ENCODE measurements at places on chromosomes 5 and 9. TPM values are rescaled to one million over a fixed set of nuclear protein-coding genes. Genes with fewer than 3 reads are reported as not detected.

GRCh38 chr9:127132375-127132774, 9.9 kb upstream of the ANGPTL2 start:
- no peak for DNase-seq

GRCh38 chr9:91424403-91425176, 958 bp upstream of the NFIL3 start:
- DNase-seq = peak; percentile 88

- DNase-seq = no peak
Measured at GRCh38 chr5:57720656-57721055, 238.0 kb upstream of the ACTBL2 start.

The DAPK1 gene
- total RNA-seq = 166 TPM

DNA sequence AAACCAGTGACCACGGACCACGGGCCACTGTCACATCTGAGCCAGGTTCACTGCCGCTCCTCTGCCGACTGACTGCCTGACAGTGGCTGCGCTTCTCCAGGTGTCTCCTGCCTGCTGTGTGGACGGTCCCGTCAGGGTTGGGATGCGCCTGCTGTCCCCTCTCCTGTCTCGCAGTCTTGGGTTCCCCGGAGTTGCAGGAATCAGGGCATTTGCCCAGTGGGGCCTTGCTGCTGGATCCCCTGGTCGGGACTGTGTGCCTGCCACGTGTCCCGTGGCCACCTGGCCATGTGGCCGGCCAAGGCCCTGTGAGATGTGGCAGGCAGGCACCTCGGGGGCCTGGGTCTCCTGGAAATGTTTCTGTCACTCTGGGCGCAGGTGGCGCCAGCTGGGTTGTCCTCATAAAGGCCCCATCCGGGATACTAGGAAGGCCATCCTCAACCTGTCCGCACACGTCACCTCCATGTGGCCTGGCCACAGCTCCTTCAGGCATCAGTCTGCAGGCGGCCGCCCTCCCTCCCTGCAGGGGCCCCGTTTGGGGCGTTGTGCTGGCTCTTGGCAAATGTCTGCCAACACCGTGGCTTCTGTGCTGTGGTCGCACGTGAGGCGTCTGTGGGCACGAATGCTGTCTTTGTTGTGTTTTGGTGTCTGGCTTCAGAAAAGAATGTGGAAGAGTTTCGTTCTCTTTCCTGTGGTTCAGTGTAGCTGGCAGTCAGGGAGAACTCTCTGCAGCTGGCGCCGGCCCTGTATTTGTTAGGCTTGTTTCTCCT, 6.4 kb upstream of the TOR4A start:
- DNase-seq = no peak

The SLC22A4 gene
- 2.4 TPM for total RNA-seq
